Right cardiac atrium (tissue), 5 donors: ENCODE measurements at places on chromosomes 6 and 20. TPM values are rescaled to one million over a fixed set of nuclear protein-coding genes. Genes with fewer than 3 reads are reported as not detected.

GRCh38 chr6:34148631-34149451 lies 3.0 kb upstream of the GRM4 start:
- no peak for DNase-seq

- DNase-seq = no peak
Measured at GRCh38 chr6:139943391-139943790, 568.9 kb upstream of the CITED2 start.

GRCh38 chr6:16043171-16044135 lies 85.4 kb upstream of the MYLIP start:
- no peak for DNase-seq

DNA sequence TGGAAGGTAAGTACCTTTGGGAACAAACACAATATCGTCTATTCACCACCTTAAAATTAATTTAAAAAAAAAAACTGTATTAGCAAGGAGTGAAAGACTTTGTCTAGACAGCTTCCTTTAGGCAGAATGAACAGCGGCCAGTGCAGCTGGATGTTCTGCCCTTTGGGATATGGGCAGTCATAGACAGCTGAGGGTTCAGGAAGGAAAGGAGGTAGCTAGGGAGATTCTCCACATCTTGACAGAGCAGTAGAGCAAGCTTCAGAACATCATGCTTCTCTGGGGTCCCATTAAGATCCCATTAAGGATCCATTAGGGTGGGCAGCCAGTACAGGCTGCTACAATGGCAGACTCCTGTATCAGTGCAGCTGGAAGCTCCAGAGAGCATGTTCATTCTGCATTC lies 46.5 kb upstream of the PLCB4 start:
- no peak for DNase-seq

- DNase-seq = no peak
Measured at GRCh38 chr6:30167101-30167500, 3.8 kb downstream of the TRIM15 start.

GRCh38 chr20:32841632-32842031 lies 17.1 kb upstream of the EFCAB8 start:
- DNase-seq = no peak

DNA sequence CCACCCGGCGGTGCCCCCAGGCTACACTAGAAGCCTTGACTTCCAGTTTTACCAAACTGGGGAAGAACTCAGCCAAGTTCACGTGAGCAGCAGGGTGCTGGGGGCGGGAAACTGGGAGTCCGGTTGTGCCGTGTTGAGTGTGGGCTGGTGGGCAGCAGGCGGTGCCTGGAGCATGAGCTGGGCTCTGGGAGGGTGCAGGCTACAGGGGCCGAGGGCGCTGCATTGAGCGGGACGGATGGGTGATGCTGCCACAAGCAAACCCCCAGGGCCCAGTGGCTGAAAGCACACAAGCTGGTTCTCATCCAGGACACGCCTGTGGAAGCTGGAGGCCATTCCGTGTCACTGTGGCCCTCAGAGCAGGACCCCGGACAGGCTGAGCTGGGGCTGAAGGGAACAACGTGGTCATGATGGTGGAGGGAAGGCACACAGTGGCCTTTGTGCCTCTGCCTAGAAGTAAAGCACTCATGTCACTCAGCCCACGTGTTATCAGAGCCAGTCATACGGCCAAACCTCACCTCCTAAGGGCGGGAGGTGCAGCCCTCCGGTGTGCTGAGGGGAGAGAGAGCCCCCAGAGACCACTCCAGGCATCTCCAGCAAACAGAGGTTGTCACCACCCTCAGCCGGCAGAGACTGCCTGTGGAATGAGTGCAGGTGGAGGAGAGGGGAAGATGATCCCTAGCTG lies 29.5 kb downstream of the RBM38 start:
- DNase-seq = no peak

DNA sequence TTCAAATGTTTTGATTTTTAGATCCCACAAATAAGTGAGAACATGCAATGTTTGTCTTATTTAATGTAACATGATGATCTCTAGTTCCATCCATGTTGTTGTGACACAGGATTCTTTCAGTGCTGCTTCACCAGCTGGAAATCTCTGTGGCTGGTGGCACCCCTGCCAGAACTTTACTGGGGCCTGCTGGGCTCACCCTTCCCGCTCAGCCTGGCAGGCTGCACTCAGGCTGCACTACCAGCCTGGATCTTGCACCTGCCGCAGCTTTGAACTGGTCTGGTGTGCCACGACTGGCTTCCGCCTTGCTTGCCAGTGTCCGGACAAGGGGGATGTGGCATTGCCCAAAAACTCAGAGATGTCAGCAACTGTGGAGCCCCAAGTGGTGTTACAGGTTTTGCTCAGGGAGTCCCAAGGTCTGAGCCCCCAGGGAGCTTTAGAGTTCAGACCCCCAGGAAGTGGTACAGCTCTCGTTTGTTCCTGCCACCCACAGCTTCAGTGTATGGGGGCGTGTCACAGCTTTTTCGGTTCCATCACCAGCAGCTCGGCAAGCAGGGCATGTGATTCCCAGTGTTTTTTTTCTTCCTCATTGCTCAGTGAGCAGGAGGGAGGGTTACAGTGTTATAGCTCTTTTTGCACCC lies 72.3 kb upstream of the SYNCRIP start:
- no peak for DNase-seq

DNA sequence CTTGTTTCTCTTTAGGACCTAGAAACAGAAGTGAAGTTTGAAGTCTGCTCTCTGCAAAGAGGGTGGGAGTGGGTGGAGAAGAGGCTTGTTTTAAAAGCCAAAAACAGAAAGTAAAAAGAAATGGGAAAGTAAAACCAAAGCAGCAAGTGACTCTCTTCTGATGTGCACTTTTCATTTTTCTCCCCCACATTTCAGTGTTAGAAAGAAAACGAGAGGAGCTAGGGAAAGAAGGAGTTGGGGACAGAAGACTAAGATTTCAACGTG lies 1.3 kb downstream of the C6orf141 start:
- DNase-seq = no peak

- no peak for DNase-seq
Measured at GRCh38 chr6:137237413-137238170, 18.4 kb upstream of the IFNGR1 start.

DNA sequence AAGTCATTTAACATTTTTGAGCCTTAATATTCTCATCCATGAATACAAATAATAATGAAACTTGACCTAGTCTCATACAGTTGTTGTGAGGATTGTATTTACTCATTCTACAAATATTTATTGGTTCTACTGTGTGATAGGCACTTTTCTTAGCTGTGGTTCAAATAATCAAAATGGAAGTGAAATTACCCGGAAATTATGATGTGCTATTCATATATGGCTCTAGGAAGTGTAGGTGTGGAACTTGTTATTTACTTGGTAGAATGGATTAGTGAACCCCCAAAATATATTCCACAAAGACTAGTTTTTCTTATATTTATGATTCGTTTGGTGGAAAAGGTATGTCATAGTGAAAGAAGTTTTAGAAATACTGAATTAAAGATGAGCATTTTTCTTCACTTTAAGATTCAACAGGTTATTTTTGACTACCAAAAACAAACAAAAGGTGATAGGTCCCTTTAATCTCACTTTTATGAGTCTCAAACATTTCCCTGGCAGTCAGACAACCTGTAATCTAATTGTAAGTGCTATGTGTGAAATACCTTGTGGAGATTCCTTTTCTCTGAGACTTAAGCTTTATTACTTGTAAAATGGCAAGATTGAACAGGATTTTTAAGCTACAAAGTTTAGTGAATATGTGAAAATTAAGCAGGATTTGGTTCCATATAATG lies 77.8 kb downstream of the STXBP5 start:
- no peak for DNase-seq

GRCh38 chr6:112024464-112024863 lies 29.4 kb upstream of the CCN6 start:
- DNase-seq = no peak

- peak; percentile 53 for DNase-seq
Measured at GRCh38 chr20:57509665-57510237, 15.2 kb downstream of the CTCFL start.

DNA sequence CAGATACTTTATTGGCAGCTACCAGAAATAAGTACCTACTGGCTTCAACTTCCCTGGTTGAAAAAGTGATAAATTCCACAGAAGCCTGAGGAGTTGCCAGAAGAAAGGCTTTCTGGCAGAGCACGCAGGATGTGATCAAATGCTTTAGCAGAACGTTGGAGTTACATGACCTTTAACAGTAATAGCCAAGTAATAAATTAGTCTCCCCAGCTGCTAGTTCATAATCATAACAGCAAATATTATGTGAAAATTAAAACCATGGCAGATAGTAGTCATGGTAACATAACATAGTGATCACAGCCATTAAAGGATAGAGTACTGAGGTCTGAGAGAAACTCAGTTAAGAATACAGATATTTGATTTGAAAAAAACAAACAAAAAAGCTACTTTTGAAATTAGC lies 567.7 kb downstream of the ADGRB3 start:
- DNase-seq = no peak

- no peak for DNase-seq
Measured at GRCh38 chr6:154139892-154140291, 100.9 kb downstream of the OPRM1 start.

GRCh38 chr6:150887978-150888563 lies 22.6 kb downstream of the MTHFD1L start:
- no peak for DNase-seq

DNA sequence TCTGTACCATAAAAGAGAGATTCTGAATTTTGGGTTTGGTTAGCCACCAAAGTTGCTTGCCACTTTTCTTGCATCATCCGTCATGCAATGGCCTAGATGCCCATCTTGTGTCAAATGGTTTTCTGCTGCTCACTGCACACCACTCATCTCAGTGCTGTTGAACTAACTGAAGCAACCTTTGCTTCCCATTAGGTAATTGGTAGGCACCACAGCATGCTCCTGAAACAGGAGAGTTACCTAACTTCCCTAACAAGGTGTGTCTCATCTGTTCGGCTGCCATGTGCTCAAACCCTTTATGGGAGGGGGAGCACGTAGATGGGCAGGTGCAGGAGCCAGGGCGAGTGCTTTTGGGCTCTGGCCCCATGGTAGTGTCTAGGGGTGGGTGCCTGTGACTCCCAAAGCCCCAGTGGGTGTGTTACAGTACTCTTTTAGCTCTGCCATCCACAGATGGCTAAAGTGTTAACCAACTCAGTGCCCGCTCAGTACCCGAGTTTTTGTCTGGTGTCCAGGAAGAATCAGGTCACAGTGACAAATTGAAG lies 147.4 kb upstream of the SPACA1 start:
- DNase-seq = no peak

DNA sequence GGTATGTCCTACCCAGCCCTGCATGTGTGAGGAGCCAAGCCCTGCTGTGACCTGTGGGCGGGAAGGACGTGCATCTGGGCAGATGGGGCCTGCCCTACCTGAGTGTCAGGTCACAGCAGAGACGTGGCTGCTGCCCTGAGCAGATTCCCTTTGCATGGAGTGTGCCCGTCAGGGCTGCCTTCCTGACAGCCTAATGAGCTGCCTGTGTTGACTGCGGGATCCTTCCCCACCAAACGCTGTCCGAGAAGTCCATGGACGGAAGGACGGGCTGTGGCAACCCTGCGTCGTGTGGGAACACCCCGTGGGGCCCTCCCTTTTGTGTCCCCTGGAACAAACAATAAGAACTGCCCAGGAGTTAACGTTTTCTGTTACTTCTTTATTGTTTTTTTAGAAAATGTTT lies 343.2 kb downstream of the CDH4 start:
- no peak for DNase-seq

- no peak for DNase-seq
Measured at GRCh38 chr20:25049261-25050060, 8.5 kb downstream of the ACSS1 start.

GRCh38 chr6:130520801-130521200 lies 155.0 kb downstream of the TMEM200A start:
- no peak for DNase-seq

DNA sequence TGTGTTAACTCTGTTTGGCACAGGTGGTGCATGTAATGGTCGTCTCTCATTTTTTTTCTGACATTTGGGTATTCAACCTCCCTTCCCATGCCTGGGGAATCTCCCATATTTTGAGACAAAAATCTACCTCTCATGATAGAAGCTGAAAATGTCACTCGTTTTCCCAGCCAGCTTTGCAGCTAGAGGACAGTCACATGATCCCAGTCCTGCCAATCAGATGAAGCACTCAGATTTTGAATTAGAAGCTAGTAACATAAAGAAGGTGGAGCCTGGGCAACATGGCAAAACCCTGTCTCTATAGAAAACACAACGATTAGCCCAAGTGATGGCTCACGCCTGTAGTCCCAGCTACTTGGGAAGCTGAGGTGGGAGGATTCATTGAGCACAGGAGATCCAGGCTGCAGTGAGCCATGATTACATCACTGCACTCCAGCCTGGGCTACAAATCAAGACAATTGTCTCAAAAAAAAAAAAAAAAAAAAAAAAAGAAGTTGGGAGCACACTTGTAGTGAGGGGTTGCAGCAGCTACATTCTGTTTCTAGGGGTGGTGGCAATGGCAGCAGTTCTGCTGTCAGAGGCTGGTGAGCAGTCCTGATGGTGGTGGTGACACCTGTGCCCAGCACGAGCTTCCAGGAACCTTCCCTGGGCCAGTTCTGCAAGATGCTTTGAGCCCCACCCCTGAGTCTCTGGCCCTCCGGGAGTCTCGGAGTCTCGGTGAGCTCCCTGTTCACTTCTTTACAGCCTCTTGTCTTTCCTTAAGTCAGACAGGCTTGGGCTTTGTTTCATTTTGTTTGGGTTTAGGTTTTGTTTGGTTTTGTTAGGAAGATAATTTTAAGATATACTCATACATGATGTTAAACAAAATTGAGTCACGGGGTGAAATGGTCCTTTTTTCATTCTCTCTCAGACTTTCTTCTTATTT lies 94.1 kb upstream of the KCNG1 start:
- DNase-seq = no peak

DNA sequence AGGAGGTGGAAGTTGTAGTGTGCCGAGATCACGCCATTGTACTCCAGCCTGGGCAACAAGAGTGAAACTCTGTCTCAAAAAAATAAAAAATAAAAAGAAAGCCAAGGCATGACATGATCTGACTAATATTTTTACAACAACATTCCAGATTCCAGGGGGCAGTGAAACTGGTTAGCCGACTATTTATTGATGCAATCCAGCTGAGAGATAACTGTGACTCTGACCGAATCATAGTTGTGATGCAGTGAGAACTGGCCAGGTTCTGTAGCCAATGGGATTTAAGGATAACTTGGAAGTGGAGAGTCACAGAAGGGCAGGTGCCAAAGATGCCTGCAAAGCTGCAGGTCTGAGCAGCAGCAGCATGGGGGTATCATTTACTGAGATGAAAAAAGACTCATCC lies 82.9 kb upstream of the TSHZ2 start:
- no peak for DNase-seq

GRCh38 chr20:17423782-17424181 lies 107.4 kb downstream of the BFSP1 start:
- DNase-seq = no peak

Gene HLA-DMA
- total RNA-seq = 17.0 TPM

Gene GPX5
- not detected for total RNA-seq

Gene CAGE1
- total RNA-seq = 0.11 TPM

Gene ADAM33
- 12.4 TPM for total RNA-seq

Gene SLC22A7
- not detected for total RNA-seq

Gene KCNG1
- total RNA-seq = 1.5 TPM

Gene COL9A1
- 14.3 TPM for total RNA-seq

Gene CDK19
- total RNA-seq = 10.0 TPM

Gene UBE2V1
- total RNA-seq = 120 TPM

Gene ECT2L
- total RNA-seq = 1.1 TPM

Gene SNX3
- total RNA-seq = 203 TPM
